Osteoblast (primary cell): ENCODE measurements at places on chromosomes 7 and 10. TPM values are rescaled to one million over a fixed set of nuclear protein-coding genes. Genes with fewer than 3 reads are reported as not detected.

Gene REPIN1
- total RNA-seq, result 53.6 and 57.5 TPM in 2 replicates

Gene CCDC172
- total RNA-seq, result not detected in 2 replicates

Gene HGF
- 41.3 and 69.8 TPM in 2 replicates for total RNA-seq

Gene FFAR4
- not detected in 2 replicates for total RNA-seq

Gene ZNF783
- 13.3 and 13.4 TPM in 2 replicates for total RNA-seq

Gene KIF11
- total RNA-seq, result 4.0 and 5.3 TPM in 2 replicates

DNA sequence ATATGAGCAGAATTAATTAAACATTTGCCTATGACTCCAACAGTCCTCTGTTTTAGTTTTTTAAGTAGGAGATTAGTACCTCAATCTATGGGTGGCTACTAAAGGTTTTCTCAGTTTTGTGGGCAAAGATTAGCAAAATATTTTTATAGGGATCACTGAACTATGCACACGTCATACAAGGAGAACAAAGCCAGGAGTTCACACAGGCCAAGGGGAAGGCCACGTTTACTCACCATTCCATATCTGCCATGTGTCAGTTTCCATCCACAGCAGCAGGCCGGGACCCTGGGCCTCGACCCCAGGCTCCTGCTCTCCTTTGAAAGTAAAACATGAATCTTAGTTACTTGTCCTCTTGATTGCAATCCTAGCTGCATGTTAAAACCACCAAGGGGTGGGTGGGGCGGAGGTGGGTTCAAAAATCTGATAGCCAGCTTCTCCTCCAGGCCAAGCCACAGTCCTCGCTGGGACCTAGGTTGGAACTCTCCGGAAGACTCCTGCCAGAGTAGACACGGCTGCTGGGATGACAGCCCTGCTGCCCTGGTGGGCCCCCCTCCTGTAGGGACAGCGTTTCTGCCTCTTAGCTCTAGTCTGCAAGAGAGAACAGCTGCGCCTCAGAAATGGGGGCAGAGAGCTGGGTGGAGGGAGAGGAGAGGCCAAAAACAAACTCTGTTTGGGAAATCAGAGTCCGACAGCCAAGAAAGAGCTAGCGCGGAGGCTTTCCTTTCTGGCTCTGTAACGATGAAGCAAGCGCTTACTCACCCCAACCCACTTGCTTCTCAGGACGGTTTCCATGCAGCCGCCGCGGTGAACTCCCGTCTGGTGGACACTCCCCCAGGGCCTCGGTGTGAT lies 35.6 kb downstream of the PITRM1 start:
- DNase-seq, result peak; percentile 94

- peak; percentile 42 for DNase-seq
Measured at GRCh38 chr10:5508161-5508604, 8.8 kb upstream of the CALML5 start.

- no peak for DNase-seq
Measured at GRCh38 chr10:28127881-28128280, 129.0 kb upstream of the ODAD2 start.

DNA sequence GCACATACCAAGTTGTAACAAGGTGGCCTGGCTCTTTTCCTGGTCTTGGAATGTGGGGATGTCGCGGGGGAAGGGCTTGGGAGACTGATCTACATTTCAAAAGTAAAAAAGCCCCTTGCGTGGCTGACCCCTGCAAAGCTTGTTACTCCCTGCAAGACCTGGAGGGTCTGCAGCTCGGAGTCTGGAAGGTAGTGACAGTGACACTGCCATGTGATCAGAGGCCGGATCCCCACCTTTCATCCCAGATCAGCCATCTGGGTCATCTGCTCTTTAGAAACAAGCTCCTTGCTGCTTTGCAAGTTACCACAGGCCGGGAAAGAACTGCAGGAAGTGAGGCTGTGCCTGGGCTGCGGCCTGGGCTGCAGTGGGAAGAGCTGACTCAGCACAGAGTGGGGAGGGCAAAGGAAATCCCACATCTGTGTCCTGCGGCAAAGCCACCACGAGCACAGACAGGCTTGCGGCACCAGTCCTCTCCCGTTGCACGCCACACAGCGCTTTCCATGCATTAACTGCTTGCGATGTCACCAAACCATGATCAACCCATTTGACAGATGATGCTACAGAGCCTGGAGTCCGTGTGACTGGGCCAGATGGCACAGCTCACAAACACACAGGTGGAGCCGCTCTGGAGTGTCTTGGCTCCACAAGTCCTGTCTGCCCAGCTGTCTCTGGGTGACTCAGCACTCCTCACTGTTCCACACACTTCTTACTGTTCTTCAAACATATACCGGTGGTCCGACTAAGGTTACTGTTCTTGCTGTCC lies 97.7 kb downstream of the SH3PXD2A start:
- peak; percentile 95 for DNase-seq

GRCh38 chr10:3010816-3011460 lies 56.4 kb upstream of the PFKP start:
- DNase-seq, result no peak

DNA sequence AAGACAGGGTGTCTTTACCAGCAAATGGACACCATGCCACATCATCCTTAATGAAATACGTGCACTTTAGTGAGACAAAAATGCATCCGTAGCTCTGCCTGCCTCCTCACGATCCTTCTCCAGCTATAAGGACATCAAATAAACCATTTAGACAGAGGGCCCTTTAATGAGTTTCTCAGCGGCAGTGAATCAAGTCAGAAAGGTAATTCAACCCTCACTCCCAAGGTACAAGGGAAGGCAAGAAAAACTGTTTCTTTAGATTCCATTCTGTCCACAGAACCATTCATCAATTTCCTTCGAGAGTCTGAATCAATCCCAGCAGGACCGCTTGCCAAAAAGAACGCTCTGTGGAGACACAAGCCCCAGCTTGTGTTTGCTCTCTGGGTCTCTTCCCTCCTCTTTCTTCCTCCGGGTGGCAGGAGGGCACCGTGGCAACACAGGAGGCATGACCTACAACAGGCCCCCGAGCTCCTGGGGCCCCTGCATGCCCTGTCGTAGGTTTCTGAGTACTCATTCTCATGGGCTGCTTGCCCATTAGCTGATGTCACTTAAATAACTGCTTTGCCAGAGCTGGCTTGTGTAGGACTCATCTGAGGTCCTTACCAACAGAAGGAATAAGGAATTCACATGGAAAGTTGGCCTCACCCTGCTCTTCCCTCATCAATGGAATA lies 297.8 kb upstream of the PRKCQ start:
- no peak for DNase-seq
